CD4-positive, alpha-beta T cell treated with Interleukin-2 at 100 ng/mL for 4 hours (primary cell): ENCODE measurements at places on chromosomes 4 and X.

DNA sequence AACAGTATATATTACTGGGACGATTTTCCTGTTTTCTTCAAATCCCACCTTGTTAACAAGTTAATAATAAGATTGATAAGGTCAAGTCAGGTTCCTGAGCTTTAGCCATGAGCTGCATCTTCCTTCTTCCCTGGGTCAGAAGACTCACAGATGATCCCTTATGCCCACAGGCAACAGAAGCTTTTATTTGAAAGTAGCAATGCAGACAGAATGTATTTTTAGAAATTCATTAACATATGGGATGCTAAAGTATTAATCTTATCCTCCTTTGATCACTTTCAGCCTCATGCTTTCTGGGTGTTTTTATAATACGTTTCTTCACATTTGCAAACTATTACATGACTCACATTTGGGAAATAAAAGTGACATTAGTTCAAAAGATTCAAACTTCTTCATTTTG lies 42.0 kb upstream of the MXRA5 start:
- no peak for DNase-seq

GRCh38 chr4:7201420-7202305 lies 9.3 kb downstream of the SORCS2 start:
- no peak for DNase-seq

- no peak for DNase-seq
These were observed 52.1 kb downstream of the NPY5R start for GRCh38 chr4:163395758-163396157.

DNA sequence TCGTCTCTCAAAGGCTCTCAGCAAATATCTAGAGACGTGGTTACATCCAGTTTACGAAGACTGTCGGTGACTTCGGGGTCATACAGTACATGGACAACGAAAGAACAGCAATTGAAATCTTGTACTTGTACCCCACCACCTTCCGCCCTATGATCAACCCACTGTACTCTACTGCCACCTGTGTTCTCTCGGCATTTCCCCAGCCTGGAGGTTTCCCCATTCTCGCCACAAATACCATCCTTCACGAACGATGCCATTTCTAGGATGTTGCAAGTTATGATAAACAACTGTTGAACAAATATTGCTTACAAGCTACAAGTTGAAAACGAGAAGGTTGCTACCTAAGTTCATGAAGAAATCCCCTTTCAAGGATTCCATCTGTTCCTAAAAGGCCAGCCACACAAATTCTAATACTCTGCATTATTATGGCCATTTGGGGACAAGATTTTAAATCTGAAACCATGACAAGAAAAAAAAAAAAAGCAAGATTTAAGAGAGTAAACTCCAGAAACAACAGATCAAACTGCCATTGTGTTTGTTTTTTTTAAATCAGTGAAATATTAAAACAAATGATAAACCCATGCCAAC lies 1.6 kb downstream of the APBB2 start:
- no peak for DNase-seq

DNA sequence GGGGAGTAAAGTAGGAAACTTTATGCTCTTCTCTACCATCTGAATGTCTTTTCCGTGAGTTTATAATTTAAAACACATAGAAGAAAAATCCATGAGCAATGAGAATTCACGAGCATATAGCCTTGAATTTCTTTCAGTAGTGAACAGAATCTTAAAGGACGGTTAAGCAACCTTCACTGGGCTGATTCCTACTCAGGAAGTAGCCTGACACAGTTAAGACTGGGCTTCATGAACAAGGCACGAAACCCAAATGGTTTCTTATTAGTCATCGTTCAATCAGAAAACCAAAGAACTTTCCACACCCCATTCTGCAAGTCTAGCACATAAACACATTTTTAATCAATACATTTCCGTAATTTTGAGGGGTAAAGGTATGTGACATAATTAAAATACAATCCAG lies 95.8 kb downstream of the SH3KBP1 start:
- DNase-seq: peak; percentile 57

DNA sequence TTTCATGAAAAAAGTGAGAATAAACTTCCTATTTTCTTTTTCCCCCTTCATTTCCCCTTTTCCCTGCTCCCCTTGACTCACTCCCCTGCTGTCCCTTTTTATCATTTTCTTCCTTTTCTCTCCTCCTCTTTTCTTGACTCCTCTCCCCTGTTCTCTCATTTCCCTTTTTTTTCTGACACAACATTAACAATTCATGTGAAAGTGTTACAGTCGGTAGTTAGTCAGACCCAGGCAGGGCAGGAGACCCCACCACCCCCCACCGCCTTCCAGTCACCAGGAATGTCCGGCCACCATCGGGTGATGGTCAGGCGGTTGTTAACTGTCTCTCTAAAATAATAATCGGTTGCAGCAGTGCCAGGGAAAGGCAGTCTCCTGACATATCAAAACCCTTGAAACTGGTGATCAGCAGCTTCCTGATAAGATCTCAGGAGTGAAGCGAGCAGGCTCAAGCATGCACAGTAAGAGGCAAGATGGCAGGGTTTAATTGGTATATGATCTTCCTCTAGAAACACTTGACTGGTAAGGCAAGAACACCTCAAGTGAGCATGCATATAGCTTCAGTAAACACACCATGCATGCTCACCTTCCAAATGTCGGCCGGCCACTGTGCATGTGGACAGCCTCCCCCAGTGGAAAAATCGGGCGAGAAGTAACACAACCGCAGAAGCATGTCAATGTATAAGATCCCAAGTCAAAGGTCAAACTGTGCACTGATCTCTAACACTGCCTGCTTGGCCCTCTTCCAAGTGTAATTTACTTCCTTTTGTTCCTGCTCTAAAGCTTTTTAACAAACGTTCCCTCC lies 191.4 kb downstream of the NDST4 start:
- no peak for DNase-seq

- DNase-seq: no peak
These were observed 187.7 kb downstream of the ENOX2 start for GRCh38 chrX:130715299-130715698.

- no peak for DNase-seq
These were observed 92.5 kb upstream of the VEGFC start for GRCh38 chr4:176885224-176885623.

- no peak for DNase-seq
These were observed 238.4 kb upstream of the ANXA3 start for GRCh38 chr4:78312989-78313753.

DNA sequence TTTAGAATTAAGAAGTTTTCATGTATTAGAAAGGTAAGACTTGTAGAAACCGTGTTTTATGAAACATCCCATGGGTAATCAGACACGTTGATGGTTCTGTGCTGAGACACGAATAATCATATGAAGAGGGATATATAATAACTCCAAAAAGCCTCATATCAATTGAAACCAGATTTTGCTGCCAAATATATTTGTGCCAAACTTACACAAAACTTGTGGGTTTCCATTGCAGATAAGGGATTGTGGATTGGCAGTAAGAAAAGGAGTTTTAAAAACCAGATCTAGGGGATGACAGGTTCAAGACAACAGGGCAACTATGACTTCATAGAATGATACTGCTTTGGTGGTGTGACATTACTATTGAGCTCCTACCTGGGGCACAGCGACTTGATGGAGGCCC lies 616.1 kb downstream of the BCOR start:
- DNase-seq: no peak

- no peak for DNase-seq
These were observed 63.2 kb downstream of the VEGFC start for GRCh38 chr4:176729489-176729888.
